ENCODE measurements at places on chromosomes 1 and 21.

DNA sequence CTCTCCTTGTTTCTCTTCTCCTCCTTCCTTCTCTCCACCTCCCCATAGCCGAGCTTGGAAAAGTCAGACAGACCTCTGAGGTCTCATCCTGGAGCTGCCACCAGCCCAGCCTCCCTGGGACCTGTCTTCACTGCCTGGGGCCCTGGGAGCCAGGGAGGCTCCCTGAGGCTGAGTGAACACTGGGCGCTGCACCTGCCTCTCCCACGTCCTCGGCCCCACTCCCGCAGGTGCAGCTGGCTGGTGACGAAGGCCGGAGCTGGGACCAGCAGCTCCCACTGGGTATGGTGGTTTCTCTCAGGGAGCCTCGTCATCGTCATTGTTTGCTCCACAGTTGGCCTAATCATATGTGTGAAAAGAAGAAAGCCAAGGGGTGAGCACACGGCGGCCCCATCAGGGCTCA lies 5.3 kb downstream of the TNFRSF14 start:
- no peak for DNase-seq

- no peak for DNase-seq
These were observed 36.4 kb upstream of the COL6A2 start for GRCh38 chr21:46061518-46061917.

- peak; percentile 66 for DNase-seq
These were observed 43.4 kb upstream of the MRPS6 start for GRCh38 chr21:34029743-34030528.

DNA sequence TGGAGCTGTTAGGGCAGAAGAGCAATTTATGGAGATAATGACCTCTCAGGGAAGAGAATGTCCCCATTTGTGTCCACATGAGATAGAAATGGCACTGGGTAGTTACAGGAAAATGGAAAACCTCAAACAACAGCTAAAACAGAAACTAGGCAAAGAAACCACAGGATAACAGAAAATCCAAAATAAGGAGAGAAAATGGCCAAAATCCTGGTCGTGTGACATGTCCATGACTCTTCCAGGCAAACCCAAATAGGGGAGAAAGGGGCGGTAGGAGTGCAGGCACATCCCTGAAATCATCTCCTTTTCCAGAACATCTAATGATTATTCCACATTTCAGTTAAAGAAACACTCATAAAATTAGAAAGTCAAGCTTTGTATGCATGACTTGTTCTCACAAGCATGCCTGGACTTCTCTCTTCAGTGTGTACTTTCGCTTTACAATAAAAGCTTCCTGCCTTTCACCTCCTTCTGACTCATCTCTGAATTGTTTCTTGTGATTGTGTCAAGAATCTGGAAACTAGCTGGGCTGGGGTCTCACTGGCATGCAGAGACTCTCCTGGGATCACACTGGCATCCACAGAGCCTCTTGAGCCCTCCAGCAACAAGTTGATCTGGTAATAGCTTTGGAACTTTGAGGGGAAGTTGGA lies 171.4 kb upstream of the ZP4 start:
- DNase-seq, result peak; percentile 85

GRCh38 chr1:246271516-246271915 lies 235.6 kb downstream of the SMYD3 start:
- DNase-seq, result no peak

DNA sequence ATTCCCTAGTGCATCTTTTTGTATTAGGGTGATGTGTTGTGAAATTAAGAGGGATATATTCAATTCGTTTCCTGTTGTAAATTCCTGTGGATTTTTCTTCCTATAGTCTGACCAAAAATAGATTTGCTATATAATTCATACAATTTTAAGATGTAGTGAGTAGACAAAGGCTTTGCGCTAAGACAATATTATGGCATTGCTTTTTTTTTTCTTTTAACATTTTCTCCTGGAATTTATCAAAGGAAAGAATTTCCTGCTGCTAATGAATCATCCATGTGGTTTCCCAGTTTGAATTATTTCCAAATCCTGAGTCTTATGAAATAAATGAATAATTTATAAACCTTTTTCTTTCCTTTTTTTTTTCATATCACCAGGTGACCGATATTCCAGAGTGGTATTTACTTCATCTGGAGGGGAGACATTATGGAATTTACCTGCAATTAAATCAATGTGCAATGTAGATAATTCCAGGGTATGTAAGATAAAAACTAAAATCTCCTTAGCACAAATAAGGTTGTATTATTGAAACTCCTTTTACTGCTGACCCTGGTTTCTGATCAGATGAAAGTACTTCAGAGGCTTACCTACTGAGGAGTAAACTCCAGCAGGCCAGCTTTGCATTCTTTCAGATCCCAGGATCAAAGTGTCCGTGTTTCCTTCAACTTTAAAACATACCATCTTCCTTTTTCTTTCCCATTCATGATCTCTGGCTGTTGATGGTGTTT lies 148.4 kb downstream of the TLR5 start:
- peak; percentile 68 for DNase-seq

DNA sequence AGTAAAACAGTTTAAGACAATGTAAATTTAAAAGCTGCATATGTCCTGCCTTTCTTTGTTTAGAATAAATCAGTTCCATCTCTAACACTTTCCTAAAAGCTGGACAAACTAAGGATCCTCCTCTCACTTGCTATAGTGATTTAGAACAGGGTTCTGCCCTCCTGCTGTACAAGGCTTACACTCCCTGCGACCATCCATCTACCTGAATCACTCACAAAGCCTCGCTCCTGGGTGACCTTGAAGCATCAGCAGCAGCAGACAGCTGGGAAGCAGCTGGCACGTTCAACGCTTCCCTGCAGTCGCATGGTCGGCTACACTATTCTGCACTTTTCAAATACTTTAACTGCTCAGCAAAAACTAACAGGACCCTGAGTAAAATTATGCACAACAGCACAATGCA lies 128.0 kb downstream of the NTPCR start:
- no peak for DNase-seq

GRCh38 chr1:27161594-27161993 lies 6.7 kb upstream of the SLC9A1 start:
- DNase-seq, result no peak

DNA sequence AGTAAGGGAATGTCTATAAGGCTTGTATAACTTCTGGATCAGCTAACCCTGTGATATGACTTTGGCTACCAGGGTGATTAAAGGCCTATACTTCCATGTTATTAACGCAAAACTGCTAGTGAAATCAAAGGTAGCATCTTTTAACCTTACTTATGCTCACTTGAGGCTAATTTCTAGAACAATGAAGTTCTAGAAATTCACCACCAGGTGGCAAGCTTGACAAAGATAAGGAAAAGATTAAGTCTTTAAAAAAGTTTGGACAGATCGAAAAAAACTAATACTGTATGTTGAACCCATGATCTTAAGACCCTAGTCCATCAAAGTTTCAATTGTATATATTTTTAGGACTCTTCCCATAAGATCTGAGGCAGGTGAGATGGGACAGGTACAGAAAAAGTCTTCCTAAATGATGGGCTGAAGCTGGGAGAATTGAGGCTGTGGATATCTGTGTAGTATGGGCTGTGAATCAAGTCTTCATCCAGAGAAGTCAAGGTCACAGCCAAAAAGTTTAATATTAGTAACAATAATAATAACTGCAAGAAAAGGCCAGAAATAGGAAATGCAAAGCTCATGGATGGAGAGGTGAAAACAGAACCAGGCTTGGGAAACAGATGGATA lies 18.8 kb downstream of the KYAT3 start:
- DNase-seq, result peak; percentile 44

DNA sequence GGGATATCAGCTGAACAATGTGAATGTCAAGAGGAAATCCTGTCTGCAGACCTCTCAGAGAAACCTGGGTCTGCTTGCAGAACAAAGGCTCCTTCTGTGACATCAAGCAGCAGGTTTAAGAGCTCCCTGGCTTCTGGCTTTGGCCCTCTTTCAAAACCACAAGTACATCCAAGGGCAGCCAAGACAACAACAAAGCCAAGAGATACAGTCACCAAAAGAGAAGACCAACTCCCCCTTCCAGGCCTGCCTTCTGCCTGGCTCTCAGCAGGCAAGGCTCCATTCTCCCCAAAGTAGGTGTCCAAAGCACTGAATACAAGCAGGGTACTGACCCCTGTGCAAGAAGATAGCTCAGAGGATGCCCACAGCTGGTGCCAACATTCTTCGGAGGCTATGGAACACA lies 11.5 kb downstream of the BCAR3 start:
- peak; percentile 86 for DNase-seq

DNA sequence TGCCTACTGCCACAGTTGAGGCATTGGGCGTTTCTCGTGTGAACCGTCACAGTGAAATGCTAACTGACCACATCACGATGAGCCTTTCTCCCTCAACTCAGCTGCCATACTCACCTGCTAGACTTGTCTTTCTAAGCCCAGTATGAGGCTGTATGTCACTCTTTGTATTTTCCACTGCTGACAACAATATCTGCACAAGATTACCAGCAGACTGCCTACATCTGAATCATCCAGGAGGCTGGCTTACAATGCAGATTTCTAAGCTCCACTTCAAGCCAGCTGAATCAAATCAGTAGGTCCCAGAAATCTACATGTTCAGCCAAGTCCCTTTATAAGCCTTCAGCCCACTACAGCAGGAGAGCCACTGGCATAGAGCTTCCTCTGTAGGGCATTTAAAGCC lies 355.0 kb upstream of the DUSP10 start:
- peak; percentile 39 for DNase-seq

- DNase-seq, result peak; percentile 65
These were observed 49.2 kb downstream of the ALG14 start for GRCh38 chr1:95023399-95024043.

DNA sequence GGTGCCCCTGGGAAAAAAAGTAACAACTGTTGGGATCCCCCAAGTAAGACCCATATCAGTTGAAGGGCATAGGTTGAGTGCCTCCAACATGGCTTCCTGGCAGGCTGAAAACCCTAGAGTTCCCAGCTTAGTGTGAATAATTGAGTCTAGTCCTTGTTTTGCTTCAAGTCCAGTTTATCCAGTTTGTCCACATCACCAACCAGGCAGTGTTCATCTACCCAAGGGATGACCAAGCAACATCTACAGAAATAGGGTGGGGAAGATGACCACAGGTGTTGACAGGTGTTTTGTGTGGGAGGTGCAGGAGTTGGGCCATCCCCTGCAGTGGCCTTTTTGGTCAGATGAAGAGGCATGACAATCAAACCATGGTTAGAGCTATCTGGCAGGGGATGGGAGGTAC lies 54.3 kb upstream of the ERO1B start:
- no peak for DNase-seq

GRCh38 chr1:48977273-48977672 lies 200.6 kb upstream of the BEND5 start:
- DNase-seq, result no peak

- peak; percentile 22 for DNase-seq
These were observed 25.1 kb downstream of the RRP1 start for GRCh38 chr21:43814215-43815106.

GRCh38 chr1:242467556-242468145 lies 56.8 kb downstream of the PLD5 start:
- DNase-seq, result peak; percentile 50

- peak; percentile 57 for DNase-seq
These were observed 648 bp downstream of the FAM76A start for GRCh38 chr1:27726173-27727044.

GRCh38 chr21:45142469-45143308 lies 68.3 kb downstream of the ADARB1 start:
- DNase-seq, result peak; percentile 30

GRCh38 chr1:176542352-176542751 lies 79.4 kb downstream of the PAPPA2 start:
- no peak for DNase-seq

DNA sequence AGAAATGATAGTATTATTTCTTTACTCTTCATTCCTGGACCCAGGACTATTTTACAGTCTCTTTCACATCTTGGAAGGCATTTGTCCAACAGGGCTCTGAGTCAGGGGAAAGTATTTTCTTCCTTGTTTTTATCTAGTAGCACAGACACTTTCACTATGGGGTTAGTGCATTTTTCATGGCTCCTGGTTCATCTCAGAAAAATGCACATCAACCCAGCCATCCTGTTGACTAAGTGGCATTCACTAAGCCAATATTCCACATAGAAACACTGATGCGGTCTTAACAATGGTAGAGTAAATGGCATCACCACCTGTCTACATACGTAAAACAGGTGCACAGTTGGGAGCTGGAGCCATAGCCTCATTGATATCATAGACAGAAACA lies 87.4 kb upstream of the C1orf21 start:
- DNase-seq, result peak; percentile 86

GRCh38 chr21:36839123-36839522 lies 127.3 kb downstream of the HLCS start:
- DNase-seq, result peak; percentile 52

- DNase-seq, result peak; percentile 29
These were observed 64.1 kb downstream of the KIFAP3 start for GRCh38 chr1:170010443-170010842.

DNA sequence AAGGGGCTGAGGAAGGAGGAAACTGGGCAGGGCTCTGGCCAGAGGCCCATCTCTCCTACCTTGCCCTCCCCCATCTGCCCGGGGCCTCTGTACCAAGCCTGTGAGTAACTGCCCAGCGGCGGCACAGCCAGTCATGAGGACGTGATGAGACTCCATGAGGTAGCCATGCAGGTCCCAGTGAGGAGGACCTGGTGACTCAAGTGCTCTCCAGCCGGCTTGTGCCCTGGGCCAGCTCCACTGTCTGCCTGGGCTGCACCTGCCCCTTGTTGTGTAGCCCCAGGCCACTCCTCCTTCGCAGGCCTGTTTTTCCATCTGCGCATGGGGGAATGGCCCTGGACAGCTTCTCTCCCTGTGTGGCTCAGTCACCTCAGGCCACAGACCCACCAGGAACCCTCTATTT lies 42.0 kb upstream of the PADI1 start:
- peak; percentile 86 for DNase-seq

DNA sequence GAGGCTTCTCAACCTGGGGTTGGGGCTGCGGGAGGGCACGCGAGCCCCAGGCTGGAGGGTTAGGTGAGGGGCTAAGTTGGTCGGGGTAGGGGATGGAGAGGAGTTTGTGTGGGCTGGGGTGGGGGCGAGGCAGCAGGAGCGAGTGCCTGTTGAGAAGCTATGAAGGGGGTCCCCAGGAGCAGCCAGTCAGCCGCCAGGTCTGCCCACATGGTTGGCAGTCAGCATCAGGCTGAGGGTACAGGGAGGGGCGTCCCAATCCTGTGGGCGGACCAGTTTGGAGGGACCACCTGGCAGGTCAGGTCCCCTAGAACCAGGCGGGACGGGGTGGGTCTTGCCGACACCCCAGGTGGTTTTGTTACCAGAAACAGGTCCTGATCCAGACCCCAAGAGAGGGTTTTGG lies 400 bp upstream of the TRIM17 start:
- no peak for DNase-seq

- no peak for DNase-seq
These were observed 15.3 kb downstream of the MFSD2A start for GRCh38 chr1:39970274-39970673.

DNA sequence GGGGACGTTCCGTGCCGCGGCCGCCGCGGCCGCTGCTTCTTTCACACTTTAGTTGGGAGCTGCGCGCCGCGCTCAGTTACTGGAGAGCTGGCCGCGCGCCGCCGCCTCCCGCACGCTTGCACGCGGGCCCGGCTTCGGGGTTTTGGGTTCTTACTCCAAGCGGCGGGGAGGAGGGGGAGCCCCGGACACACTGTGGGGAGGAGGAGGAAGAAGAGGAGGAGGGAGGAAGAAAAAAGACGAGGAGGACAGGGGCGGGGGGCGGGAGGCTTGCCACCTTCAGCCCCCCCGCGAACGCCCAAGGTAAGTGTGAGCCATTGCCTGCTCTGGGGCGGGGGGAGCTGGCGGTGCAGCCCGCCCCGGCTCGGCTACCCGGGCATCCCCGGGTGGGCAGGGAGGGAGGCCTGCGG lies 243 bp downstream of the C1orf21 start:
- DNase-seq, result no peak

GRCh38 chr1:51624855-51625254 lies 8.0 kb downstream of the OSBPL9 start:
- peak; percentile 26 for DNase-seq

GRCh38 chr1:17632541-17633184 lies 93.2 kb downstream of the ARHGEF10L start:
- peak; percentile 63 for DNase-seq
